ENCODE measurements at places on chromosomes 5 and 9.

DNA sequence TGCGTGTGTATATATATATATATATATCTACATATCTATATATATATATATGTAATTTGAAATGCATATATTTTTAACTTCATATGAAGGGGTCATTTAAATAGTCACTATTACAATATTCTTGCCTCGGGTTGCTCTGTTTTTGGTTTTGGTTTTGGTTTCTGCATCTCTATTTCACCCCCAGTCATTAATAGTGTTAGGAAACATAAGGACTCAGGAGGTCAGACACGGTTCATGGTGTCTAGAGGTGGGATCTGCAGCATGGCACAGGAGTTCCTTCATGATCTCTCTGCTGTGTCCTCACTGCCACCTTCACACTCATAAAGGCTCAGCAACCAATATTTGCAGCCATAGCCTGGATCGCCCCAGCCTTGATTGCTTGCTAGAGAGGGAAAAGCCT, 16.6 kb downstream of the C5orf58 start:
- no peak overlapping the region for H3K4me3 ChIP-seq
- peaks cover 7% of the 10 kb centered on the region for H3K4me1 ChIP-seq
- H3K27ac ChIP-seq: no peak overlapping the region
- no peaks in the 10 kb centered on the region for H3K36me3 ChIP-seq
- no peak for DNase-seq
- no peaks in the 10 kb centered on the region for H3K27me3 ChIP-seq

GRCh38 chr5:102843997-102844396, 88.9 kb downstream of the PAM start:
- H3K36me3 ChIP-seq: no peaks in the 10 kb centered on the region
- H3K4me1 ChIP-seq: no peaks in the 10 kb centered on the region
- DNase-seq: no peak
- H3K27me3 ChIP-seq: no peaks in the 10 kb centered on the region
- H3K27ac ChIP-seq: no peak overlapping the region
- no peak overlapping the region for H3K4me3 ChIP-seq

GRCh38 chr9:108864446-108864845, 2.4 kb downstream of the ACTL7A start:
- no peak overlapping the region for H3K27ac ChIP-seq
- no peaks in the 10 kb centered on the region for H3K27me3 ChIP-seq
- no peak overlapping the region for H3K4me3 ChIP-seq
- no peaks in the 10 kb centered on the region for H3K36me3 ChIP-seq
- DNase-seq: no peak
- H3K4me1 ChIP-seq: no peaks in the 10 kb centered on the region

GRCh38 chr5:146778261-146778660, 100.3 kb downstream of the PPP2R2B start:
- H3K4me1 ChIP-seq: no peaks in the 10 kb centered on the region
- H3K27me3 ChIP-seq: no peaks in the 10 kb centered on the region
- H3K36me3 ChIP-seq: no peaks in the 10 kb centered on the region
- no peak overlapping the region for H3K4me3 ChIP-seq

DNA sequence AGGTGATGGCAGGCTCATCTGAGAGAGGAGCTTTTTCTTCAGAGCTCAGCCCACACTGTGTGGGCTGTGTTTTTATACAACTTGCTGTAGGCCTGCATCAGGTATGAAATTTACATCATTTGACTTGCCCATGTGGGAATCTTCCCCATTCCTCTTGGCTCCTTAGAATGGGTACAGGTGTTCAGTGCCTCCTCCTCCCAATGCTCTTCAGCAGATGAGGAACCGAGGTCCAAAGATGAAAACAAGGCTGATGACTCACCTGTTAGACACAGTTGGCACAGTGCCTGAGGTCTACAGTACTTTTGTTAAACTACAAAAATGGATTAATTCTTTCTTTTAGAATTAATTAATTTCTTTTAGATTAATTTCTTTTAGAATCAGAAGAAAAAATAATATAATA, 20.8 kb downstream of the PAPPA start:
- no peaks in the 10 kb centered on the region for H3K27me3 ChIP-seq
- H3K27ac ChIP-seq: no peak overlapping the region
- DNase-seq: no peak
- H3K36me3 ChIP-seq: no peaks in the 10 kb centered on the region
- no peaks in the 10 kb centered on the region for H3K4me1 ChIP-seq
- H3K4me3 ChIP-seq: no peak overlapping the region

DNA sequence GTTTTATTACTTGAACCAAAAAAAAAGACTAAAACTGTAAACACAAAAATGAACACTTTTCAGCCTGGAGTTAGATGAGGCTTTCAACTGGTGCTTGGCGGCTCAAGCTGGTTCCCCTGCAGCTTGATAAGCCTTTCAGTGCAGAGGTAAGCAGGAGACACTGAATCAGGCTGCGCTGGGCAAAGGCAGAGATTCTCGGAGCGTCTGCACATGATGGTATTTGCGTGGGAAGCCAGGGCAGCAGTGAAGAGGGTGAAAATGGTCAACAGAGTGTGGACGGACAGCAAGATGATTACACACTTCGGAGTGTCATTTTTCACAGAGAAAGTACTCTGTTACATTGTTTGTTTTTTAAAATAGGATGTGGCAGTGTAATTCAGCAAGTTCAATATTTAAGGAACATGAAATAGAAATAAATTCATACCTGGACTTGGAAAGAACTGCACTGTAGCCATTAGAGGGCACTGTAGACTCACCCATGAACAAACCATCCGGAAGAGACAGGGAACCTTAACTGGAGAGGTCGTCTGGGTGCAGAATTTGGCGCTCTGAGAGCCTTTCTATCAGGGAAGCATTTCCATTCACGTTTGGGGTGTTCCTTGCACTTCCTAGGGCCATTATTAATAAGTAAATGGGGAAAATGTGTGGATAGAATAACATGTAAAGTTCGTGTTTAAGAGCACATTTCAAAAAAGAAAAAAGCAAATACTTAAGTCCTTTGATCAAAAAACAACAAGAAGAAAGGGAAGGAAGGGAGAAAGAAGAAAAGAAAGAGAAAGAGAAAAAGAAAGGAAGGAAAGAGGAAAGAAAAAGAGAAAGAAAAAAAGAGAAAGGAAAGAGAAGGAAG, 69.8 kb downstream of the ICE1 start:
- H3K4me3 ChIP-seq: no peak overlapping the region
- DNase-seq: no peak
- no peaks in the 10 kb centered on the region for H3K36me3 ChIP-seq

- no peaks in the 10 kb centered on the region for H3K36me3 ChIP-seq
- H3K4me1 ChIP-seq: no peaks in the 10 kb centered on the region
- no peak overlapping the region for H3K27ac ChIP-seq
- H3K27me3 ChIP-seq: no peaks in the 10 kb centered on the region
Measured at GRCh38 chr9:93301911-93302541, 118.1 kb downstream of the WNK2 start.

DNA sequence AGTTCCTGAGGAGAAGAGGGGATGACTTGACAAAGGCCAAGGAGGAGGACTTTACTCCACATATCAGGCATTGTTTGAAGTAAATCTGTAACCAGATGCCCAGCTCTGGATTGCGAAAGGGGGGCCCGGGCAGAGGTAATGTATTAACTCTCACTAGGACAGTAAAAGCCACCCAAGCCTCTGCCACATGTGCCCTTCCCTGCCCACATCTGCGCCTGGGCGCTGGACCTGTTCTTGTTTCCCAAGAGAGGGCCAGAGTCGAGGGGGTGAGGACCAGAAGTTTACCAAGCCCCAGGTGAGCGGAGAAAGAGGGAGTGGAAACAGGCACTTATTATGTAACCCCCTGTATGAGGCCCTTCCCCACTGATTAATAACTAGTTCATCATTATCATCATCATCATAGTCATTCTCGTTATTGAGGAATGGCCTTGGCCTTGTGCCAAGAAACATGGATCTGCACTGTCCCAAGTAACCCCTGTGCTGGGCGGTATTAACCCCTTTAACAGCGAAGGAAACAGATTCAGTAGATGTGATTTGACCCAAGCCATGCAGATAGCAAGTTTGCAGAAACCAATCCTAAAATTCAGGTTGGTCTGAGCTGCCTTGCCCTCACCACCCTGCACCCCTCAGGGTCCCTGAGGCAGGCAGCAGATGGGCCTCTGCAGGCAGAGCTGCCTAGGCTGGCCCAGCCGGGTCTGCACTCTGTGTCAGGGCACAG, at the start of gene SLC23A1:
Gene SLC23A1, minus strand, starts transcription at position 23 of the 718 bp plus-strand sequence. CDS start 44 bp downstream, outside the sequence.
- H3K36me3 ChIP-seq: no peaks in the 10 kb centered on the region
- no peaks in the 10 kb centered on the region for H3K27me3 ChIP-seq
- peak within 1 kb of the TSS; percentile 19 for H3K4me3 ChIP-seq
- peaks cover 20% of the 10 kb centered on the region for H3K4me1 ChIP-seq

- H3K27ac ChIP-seq: no peak overlapping the region
- no peaks in the 10 kb centered on the region for H3K4me1 ChIP-seq
- no peak for DNase-seq
- H3K27me3 ChIP-seq: no peaks in the 10 kb centered on the region
Measured at GRCh38 chr9:36438536-36439236, 38.6 kb upstream of the RNF38 start.

DNA sequence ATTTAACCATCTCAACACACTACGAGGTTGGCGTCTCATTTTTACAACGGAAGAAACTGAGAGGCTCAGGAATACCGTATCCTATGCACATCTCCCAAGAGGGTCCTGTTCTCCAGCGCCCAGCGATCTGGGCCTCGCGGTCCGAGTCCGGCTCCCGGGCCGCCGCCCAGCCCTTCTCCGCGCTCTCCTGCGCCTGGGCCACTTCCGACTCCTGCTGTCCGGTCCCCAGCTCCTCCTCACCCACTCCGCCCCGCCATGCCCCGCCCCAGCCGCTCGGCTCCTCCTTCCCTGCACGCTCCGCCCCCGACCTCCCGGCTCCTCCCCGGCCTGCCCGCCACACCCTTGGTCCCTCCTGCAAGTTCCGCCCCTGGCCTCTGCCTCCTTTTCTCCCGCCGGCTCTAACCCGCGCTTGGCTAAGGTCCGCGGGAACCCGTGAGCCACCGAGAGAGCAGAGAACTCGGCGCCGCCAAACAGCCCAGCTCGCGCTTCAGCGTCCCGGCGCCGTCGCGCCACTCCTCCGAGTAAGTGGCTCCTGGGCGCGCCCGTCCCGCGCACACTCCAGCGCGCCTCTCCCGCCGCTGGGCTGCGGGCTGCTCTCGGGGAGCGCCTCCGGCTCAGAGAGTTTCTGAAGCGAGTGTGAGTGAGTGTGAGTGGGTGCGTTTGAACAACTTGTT, 87.3 kb upstream of the TNFAIP8 start:
- H3K27me3 ChIP-seq: no peaks in the 10 kb centered on the region
- no peaks in the 10 kb centered on the region for H3K36me3 ChIP-seq
- peak overlapping the region; percentile 86 for H3K27ac ChIP-seq
- peak; percentile 98 for DNase-seq
- peak overlapping the region; percentile 72 for H3K4me3 ChIP-seq

DNA sequence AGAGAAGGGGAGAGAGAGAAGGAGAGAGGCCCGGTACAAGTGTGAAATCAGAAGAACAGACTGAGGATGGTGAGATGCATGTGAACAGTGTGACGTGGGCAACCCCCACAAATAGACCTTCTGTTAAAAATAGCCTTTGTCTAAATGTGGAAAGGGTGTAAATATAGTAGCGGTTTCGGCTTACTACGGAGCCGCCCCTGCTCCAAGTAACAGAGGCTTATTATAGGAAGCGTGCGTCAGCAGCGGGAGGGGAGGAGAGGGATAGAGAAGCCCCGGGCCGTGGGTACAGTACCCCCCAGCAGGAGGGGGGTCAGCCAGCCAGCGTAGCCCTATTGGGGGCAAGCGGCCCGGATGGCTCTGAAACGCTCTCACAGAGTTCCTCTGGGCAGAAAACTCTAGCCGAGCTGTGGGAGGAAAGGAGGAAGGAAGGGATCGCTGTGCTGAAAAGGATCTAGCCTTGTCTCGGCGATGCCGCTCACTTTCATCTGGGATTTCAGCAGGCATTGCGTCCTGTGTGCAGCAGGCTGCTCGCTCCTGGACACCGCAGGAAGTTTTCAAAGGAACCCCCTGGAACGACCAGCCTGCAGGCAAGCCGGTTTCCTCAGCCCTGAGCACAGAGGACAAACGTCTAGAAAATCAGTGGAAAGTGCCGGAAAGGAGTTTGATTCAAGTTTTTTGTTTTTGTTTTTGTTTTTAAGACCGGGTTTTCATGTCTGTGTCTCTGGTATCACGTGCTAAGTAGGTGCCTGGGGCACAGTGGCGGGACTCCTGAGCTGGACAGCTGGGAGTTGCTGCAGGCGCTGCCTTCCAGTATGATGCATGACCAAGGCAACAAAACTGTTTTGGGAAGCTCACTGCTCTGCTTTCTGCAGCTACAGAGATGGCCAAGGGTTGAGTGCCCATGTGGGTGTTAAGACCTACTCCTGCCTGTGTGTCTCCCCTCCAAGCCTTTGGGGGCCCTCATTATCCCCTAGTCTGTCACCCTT, 146.6 kb downstream of the SEC61B start:
- peak overlapping the region; percentile 36 for H3K27ac ChIP-seq
- H3K4me3 ChIP-seq: no peak overlapping the region
- H3K36me3 ChIP-seq: no peaks in the 10 kb centered on the region
- H3K27me3 ChIP-seq: peaks cover 8% of the 10 kb centered on the region

- no peaks in the 10 kb centered on the region for H3K36me3 ChIP-seq
- H3K27me3 ChIP-seq: no peaks in the 10 kb centered on the region
- H3K27ac ChIP-seq: no peak overlapping the region
- no peak for DNase-seq
- H3K4me3 ChIP-seq: no peak overlapping the region
- no peaks in the 10 kb centered on the region for H3K4me1 ChIP-seq
Measured at GRCh38 chr9:97387504-97387886, 24.4 kb upstream of the TDRD7 start.

- H3K36me3 ChIP-seq: no peaks in the 10 kb centered on the region
- H3K27me3 ChIP-seq: no peaks in the 10 kb centered on the region
- H3K4me3 ChIP-seq: no peak overlapping the region
- DNase-seq: no peak
- no peaks in the 10 kb centered on the region for H3K4me1 ChIP-seq
Measured at GRCh38 chr5:8363138-8363537, 494.2 kb downstream of the MTRR start.

- H3K4me3 ChIP-seq: no peak overlapping the region
- H3K4me1 ChIP-seq: no peaks in the 10 kb centered on the region
- H3K27ac ChIP-seq: no peak overlapping the region
- DNase-seq: no peak
Measured at GRCh38 chr5:63959177-63959982, 2.9 kb downstream of the HTR1A start.

GRCh38 chr5:136802383-136802782, 437.0 kb upstream of the TRPC7 start:
- H3K27me3 ChIP-seq: no peaks in the 10 kb centered on the region
- H3K36me3 ChIP-seq: no peaks in the 10 kb centered on the region
- H3K4me3 ChIP-seq: no peak overlapping the region
- no peak overlapping the region for H3K27ac ChIP-seq
- H3K4me1 ChIP-seq: no peaks in the 10 kb centered on the region

- no peaks in the 10 kb centered on the region for H3K36me3 ChIP-seq
- H3K4me1 ChIP-seq: no peaks in the 10 kb centered on the region
- no peak overlapping the region for H3K4me3 ChIP-seq
- no peak for DNase-seq
- no peak overlapping the region for H3K27ac ChIP-seq
- no peaks in the 10 kb centered on the region for H3K27me3 ChIP-seq
Measured at GRCh38 chr9:111909444-111909843, 12.8 kb downstream of the UGCG start.

DNA sequence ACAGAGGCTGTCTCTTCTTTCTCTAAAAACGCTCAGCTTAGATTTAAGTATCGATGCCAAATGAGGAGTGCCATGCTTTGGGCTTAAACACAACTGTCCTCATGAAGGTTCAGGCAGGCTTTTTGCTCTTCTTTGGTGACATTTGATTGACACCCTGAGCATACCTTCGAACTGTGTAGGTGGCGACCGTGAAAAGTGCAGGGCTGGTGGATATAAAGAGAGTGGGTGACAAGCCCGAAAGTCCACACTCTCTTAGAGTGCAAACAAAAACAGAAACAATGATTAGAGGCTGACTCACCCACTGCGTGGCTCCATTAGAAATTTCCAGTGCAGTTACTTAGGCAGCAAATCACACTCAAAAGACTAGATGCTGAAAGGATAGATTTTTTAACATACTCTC, 141.7 kb downstream of the SYK start:
- no peaks in the 10 kb centered on the region for H3K4me1 ChIP-seq
- no peak overlapping the region for H3K27ac ChIP-seq
- DNase-seq: no peak
- no peaks in the 10 kb centered on the region for H3K36me3 ChIP-seq
- no peaks in the 10 kb centered on the region for H3K27me3 ChIP-seq
- H3K4me3 ChIP-seq: no peak overlapping the region
